Fibroblast of lung (primary cell): ENCODE measurements at places on chromosomes 7 and 10.

DNA sequence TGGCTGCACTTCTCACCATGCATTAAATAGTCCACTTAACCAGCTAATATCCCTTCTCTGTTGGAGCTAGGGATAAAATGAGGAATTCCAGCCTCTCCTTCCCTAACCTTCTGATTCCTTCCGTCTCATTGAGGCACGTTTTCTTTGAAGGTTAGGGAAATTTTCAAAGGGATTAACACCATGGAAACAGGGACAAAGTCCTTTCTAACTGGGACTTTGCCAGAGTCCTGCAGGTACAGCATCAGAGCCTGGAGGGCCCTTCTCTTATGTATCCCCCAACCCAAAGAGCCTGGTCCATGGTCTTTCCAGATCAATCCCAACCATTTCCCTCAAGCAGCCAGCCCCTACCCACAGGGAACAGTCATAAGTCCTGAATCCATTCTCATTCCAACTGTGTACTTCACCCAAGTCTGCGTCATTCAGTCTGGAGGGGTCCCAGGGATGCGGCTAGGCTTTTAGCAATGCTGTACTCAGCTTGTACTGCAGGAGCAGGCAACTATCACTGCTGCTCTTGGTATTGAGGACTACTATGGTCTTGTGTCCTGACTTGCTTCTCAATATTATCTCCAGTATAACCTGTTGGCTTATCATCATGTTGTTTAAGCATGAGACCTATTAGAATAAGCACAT lies 34.6 kb upstream of the CROT start:
- H3K36me3 ChIP-seq = no peaks in the 10 kb centered on the region
- H3K27me3 ChIP-seq = no peaks in the 10 kb centered on the region
- no peak for DNase-seq
- H3K27ac ChIP-seq = no peak overlapping the region

GRCh38 chr10:92130622-92131274 lies 160.1 kb downstream of the CPEB3 start:
- no peak overlapping the region for H3K4me3 ChIP-seq
- no peak overlapping the region for H3K27ac ChIP-seq
- DNase-seq = no peak

GRCh38 chr10:7689591-7689990 lies 13.5 kb upstream of the ITIH2 start:
- H3K27me3 ChIP-seq = no peaks in the 10 kb centered on the region
- no peak overlapping the region for H3K4me3 ChIP-seq
- no peaks in the 10 kb centered on the region for H3K36me3 ChIP-seq
- H3K4me1 ChIP-seq = no peaks in the 10 kb centered on the region
- no peak overlapping the region for H3K27ac ChIP-seq

DNA sequence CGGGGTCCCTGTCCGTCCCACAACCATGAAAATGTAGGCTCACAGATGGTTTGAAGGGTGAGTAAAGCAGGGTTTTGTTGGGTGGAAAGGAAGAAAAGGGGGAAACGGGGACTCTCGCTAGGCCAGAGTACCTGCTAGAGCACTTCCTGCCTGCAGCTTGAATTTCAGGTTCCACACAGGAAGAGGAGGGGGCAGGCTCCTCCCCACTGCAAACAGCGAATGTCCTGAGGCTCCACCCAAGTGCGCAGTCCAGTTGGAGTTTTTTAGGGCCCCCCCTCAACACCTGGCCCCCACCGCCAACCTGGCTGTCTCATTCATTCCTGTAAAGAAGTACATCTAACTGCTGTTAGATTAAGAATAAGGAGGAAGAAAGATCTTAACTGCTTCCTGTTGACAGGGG lies 414.7 kb downstream of the SH2D4B start:
- no peak for DNase-seq
- no peaks in the 10 kb centered on the region for H3K4me1 ChIP-seq
- H3K27ac ChIP-seq = no peak overlapping the region
- no peaks in the 10 kb centered on the region for H3K27me3 ChIP-seq
- no peak overlapping the region for H3K4me3 ChIP-seq
- no peaks in the 10 kb centered on the region for H3K36me3 ChIP-seq

- no peak overlapping the region for H3K27ac ChIP-seq
- DNase-seq = no peak
- H3K36me3 ChIP-seq = no peaks in the 10 kb centered on the region
- H3K4me3 ChIP-seq = no peak overlapping the region
- no peaks in the 10 kb centered on the region for H3K4me1 ChIP-seq
Observed at GRCh38 chr10:81297292-81297691, 577.7 kb upstream of the NRG3 start.

- peak overlapping the region; percentile 98 for H3K27ac ChIP-seq
- H3K4me3 ChIP-seq = no peak overlapping the region
- H3K36me3 ChIP-seq = no peaks in the 10 kb centered on the region
- no peak for DNase-seq
Observed at GRCh38 chr7:17368856-17369524, 70.5 kb downstream of the AHR start.

GRCh38 chr10:21021843-21022594 lies 124.9 kb upstream of the NEBL start:
- DNase-seq = no peak
- H3K27me3 ChIP-seq = no peaks in the 10 kb centered on the region
- no peak overlapping the region for H3K27ac ChIP-seq

DNA sequence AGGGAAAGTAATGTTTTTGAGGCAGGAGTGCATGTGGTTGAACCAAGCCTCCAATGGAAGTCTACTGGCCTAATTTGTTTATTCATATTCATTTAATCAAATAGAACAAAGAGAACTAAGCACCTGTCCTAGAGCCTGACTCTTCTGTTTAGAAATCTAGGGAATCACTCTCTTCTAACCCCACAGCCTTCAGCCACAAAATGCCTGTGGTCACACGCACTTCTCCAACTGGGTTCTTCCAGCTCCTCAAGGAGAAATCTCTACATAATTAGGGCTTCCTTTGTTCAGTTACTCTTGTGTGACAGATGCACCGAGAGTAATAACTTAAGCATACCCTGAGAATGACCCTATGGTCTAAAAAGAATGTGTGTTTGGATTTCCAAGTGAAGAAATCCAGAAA lies 133.7 kb upstream of the NAMPT start:
- no peaks in the 10 kb centered on the region for H3K27me3 ChIP-seq
- H3K4me3 ChIP-seq = no peak overlapping the region
- peaks cover 11% of the 10 kb centered on the region for H3K4me1 ChIP-seq
- H3K27ac ChIP-seq = no peak overlapping the region
- no peaks in the 10 kb centered on the region for H3K36me3 ChIP-seq
